NCI-H2081 (cell line): ENCODE measurements at places on chromosomes 5 and 9.

- DNase-seq = no peak
These were observed 131.5 kb downstream of the FSTL4 start for GRCh38 chr5:133480866-133481265.

- DNase-seq = no peak
These were observed 13.9 kb downstream of the IDNK start for GRCh38 chr9:83636813-83637212.

GRCh38 chr5:81830596-81830995 lies 79.7 kb upstream of the SSBP2 start:
- DNase-seq = no peak

- no peak for DNase-seq
These were observed 91.3 kb downstream of the ZNF354C start for GRCh38 chr5:179151286-179152118.

- DNase-seq = no peak
These were observed 48.4 kb upstream of the PWWP2A start for GRCh38 chr5:160167624-160168165.

DNA sequence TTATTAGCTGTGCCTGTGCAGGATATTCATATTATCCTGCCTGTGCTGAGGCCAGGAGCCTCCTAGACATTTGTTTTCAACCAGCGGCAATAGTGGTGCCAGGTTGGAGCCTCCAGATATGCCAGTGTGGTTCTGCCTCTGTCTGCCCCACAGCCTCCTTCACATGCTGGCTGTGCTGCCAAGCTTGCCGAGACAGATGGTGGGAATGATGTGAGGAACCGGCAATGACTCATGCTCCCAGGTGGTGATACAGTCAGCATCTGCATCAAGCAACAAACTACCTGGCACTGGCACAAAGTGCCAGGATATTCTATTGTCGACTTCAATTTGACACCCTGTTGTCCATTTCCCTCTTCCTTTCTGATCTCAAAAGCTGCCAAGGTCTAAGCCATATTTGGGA lies 285.7 kb downstream of the CHSY3 start:
- DNase-seq = no peak
